GM04503 (cell line): ENCODE measurements at places on chromosomes 11 and 22.

GRCh38 chr11:93895106-93895862 lies 44.9 kb upstream of the VSTM5 start:
- peak; percentile 36 for DNase-seq

GRCh38 chr22:43006753-43007152 lies 8.2 kb downstream of the PACSIN2 start:
- DNase-seq: no peak

DNA sequence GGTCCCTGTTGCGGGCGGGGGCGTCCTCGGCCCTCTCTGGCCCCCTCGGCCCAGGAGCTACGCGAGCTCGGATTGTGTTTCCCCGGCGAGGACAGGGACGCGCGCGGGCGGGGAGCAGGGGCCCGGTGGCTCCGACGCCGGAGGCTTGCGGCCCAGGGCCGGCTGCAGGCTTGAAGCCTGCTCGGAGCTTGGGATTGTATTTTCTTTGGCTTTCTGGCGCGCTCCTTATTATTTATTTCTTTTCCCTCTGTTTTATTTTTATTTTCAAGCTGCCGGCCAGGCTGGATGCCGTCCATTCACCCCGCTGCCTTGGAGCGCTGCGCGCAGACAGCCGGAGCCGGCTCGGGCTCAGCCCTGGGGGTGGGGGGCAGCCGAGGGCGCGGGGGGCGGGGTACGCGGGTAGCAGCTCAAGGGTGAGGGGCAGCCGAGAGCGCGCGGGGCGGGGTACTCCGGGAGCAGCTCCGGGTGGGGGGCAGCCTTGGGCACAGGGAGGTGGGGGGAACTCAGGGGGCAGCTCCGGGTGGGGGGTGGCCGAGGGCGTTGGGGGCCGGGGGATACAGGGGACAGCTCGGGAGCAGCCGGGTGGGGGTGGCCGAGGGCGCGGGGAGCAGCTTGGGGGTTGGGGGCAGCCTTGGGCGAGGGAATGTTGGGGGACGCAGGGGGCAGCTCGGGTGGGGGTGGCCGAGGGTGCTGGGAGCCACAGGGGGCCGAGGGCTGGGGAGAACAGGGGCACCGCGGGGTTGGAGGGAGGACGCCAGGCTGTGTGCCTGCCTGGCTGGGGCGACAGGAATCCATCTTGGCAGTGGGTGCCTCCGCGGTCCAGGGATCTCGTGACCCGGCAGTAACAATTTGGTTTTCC lies 42.7 kb downstream of the KCNJ1 start:
- DNase-seq: no peak

DNA sequence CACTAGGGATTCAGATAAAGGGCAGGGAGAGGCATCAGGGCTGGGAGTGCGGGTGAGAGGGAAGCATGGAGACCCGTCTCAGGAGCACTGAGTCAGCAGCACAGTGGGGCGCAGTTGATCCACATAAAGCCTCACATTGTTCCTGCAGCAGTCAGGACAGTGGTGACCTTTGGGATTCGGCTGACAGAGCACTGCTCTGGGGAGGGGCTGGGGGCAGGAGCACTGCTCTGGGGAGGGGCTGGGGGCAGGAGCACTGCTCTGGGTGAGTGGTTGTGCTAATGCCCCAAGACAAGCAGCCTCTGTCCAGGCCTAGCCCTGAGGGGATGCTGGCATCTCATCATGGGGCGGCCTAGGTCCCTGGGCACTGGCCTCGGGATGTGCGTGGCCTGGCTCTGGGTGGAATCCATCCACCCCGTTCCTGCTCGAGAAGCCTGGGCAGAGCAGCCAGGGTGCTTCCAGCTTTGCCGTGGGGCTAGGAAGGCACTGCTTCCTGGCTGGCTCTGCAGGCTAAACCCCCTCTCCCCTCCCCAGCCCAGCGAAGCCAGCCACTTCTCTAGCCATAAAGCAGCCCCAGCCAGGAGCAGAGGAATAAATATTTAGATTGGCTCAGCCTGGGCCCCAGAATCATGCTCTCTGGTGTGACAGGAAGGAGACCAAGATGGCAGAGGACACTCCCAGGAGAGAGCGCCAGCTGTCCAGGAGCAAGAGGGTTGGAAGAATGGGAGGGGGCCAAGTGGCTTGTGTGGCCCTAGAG lies 7.3 kb downstream of the OAF start:
- no peak for DNase-seq

DNA sequence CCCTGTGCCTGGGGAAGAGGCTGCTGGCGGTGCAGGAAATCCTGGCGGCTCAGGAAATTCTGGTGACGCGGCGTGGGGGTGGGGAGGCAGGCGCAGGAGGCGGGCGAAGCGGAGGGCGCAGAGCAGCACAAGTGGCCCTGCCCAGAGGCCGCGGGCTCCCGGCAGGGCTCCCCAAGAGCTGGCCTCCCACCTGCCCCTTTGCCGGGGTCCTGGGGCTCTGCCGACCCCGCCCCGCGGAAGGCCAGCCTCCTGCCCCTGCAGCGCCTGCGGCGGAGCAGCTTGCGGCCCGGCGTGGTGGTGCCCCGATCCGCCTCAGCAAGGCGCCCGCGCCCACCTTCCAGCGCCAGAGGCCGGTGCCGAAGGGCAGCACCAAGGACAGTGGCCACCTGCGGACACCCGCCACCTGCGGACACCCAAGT lies 100.2 kb upstream of the OR4C13 start:
- no peak for DNase-seq

- DNase-seq: no peak
These were observed 252.2 kb upstream of the MTNR1B start for GRCh38 chr11:92717240-92717639.

DNA sequence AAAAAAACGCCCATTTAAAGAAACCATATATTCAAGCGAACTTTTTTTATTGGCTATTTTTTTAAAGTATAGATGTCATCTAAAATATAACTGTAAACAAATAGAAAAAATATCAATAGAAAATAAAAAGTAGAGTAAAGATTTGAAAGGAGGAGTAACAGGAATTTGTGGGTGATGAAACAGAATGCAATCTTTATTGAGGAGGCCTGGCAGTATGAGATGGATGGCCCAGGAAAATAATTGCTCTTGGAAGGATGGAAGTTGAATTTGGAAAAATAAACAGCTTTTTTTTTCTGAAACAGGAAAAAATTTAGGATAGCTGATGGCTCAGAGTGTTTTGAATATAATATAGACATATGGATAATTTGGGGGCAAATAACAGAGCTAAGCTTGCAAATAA lies 219.0 kb downstream of the CASP12 start:
- no peak for DNase-seq

DNA sequence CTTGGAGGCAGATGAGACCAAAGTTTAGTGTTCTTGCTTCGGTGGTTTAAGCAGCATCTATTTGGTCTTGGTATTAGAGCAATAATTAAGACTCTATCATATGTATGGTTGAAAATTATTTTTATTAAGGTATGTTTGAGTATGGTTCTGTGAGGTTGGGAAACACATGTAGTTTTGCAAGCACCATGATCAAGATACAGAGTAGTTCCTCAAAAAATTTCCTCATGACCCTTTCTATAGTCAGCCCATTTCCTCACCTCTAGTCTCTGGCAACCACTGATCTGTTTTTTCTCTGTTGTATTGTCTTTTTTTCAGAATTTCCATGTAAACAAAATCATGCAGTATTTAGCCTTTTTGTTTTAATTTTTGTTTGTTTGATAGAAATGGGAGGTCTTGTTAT lies 18.4 kb downstream of the MTMR3 start:
- DNase-seq: no peak

- DNase-seq: no peak
These were observed 9.5 kb downstream of the C1QTNF6 start for GRCh38 chr22:37178350-37179125.

- peak; percentile 73 for DNase-seq
These were observed 24.2 kb downstream of the MED15 start for GRCh38 chr22:20531404-20532201.

GRCh38 chr22:44927463-44928135 lies 82.2 kb downstream of the PHF21B start:
- no peak for DNase-seq

GRCh38 chr22:19260194-19260593 lies 31.3 kb downstream of the CLTCL1 start:
- DNase-seq: no peak

DNA sequence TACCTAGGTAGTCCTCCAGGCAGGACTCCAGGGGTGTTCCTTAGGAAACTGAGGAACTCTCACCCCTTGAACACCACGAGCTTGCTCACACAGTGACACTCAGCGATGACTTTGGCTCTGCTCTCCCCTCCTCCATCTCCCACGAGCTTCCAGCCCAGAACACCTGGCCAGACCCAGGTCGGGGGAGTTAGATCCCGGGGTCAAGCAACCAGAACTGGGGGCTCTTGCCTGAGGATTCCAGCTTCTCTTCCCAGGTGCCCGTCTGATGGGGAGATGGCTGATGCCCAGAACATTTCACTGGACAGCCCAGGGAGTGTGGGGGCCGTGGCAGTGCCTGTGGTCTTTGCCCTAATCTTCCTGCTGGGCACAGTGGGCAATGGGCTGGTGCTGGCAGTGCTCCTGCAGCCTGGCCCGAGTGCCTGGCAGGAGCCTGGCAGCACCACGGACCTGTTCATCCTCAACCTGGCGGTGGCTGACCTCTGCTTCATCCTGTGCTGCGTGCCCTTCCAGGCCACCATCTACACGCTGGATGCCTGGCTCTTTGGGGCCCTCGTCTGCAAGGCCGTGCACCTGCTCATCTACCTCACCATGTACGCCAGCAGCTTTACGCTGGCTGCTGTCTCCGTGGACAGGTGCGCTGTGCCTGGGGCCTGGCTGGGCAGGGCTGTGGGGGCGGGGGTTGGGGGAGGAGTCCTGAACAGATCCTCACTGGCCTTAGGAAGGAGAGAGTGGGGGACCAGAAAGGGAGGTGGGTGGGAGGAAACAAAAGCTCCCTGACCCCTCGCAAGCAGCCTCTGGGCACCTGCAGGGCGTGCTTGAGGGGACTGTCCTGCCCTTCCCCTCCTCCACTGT lies at the start of gene GALR3:
TSS of gene GALR3 (plus strand) at position 249 of the 852 bp plus-strand sequence. CDS start at position 274, 25 bp downstream.
- no peak for DNase-seq

GRCh38 chr11:47891886-47892285 lies 43.7 kb upstream of the NUP160 start:
- DNase-seq: no peak

DNA sequence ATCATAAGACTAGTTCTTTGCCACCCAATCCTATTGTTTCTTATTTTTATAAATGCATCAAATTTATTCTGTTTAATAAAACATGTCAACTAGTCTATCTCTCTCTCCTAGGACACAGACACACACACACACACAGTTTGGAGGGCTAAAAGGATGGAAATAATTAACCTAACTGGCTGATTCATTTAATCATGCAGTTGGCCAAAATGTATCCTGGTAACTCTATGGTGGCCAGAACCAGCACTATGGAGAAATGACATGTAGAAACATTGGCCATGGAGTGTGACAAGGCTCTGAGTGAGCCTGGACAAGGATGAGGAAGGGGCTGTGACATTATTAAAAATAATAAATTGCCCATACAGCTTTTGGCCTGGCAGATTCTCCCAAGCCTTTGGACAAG lies 64.1 kb downstream of the CLPB start:
- no peak for DNase-seq

DNA sequence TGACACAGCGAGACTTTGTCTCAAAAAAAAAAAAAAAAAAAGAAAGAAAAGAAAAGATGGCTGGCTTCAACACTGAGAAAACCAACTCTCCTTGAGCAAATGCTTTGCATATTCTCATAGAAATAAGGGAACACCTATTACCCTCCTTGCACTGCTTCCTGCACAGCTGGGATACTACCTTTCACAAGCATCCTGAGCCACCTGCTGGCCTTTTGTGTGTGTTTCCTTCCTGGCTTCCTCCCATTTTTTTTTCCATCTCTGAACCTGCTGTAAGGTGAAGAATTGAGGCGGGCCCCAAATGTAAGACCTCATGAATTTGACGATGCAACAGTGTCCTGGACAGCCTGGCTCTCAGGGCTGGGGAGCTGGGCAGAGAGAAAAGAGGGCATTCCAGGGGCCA lies 1.9 kb upstream of the RFPL3 start:
- DNase-seq: no peak

- no peak for DNase-seq
These were observed 77.6 kb downstream of the PACSIN2 start for GRCh38 chr22:42937164-42937843.

- DNase-seq: no peak
These were observed 575.4 kb upstream of the LRRC4C start for GRCh38 chr11:42034826-42035225.

DNA sequence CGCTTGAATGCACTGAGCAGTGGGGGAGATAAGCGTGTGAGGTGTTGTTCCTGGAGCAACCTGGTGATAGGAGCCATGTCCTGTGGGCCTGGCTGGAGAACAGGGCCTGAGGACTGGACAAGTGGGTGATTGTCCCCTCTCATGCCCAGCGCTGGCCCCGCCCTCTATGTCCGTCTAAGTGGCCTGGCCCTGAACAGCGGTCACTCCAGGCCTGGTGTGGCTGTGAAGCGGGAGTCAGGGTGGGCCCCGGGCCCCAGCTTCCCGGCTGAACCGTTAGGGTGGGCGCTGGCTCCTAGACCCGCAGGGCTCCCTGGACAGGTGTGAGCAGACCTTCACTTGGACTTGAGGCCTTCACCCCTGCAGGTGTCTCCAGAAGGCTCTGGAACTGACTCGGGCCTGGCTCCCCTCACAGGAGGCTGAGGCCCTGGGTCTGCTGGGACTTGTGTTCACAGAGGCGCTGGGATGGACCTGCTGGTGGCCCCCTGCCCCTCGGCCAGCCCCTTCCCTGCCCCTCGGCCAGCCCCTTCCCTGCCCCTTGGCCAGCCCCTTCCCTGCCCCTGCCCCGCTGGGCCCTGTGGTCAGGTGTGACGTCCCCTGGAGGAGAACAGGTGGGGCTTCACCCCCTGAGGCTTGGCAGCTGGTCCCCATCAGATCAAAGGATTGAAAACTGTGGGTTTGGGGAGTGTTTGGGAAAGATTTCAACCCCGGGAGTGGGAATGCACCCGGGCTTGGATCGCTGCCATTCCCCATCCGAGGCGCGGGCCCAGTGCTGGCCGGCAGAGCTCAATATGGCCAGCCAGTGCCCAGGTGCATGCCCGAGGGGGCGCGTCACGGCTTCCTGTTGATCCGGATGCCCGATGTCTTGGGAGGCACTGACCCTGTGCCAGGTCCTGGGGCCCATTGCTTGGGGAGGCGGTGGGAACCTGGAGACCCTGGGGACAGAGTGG lies 3.2 kb upstream of the MUC6 start:
- no peak for DNase-seq

- no peak for DNase-seq
These were observed 1.3 kb downstream of the MRPL23 start for GRCh38 chr11:1948389-1948788.

GRCh38 chr11:58578136-58578634 lies 678 bp upstream of the ZFP91 start:
- peak; percentile 96 for DNase-seq

DNA sequence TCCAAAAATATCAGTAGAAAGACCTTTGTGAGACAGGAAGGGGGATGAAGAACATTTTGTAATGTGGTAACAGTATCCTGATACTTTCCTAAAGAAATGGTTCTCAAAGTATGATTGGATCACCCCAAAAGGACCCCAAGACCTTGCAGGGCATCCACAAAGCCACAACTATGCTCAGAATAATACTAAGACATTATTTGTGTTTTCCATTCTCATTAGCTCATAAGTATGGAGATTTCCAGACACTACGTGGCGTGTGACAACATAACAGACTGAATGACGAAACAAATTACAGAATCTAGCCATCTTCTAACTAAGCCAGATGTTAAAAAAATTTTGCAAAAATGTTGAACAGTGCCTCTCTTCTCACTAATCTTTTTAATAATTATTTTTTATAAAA lies 24.9 kb downstream of the CHEK2 start:
- no peak for DNase-seq
